ENCODE measurements at places on chromosomes 12 and 14.

DNA sequence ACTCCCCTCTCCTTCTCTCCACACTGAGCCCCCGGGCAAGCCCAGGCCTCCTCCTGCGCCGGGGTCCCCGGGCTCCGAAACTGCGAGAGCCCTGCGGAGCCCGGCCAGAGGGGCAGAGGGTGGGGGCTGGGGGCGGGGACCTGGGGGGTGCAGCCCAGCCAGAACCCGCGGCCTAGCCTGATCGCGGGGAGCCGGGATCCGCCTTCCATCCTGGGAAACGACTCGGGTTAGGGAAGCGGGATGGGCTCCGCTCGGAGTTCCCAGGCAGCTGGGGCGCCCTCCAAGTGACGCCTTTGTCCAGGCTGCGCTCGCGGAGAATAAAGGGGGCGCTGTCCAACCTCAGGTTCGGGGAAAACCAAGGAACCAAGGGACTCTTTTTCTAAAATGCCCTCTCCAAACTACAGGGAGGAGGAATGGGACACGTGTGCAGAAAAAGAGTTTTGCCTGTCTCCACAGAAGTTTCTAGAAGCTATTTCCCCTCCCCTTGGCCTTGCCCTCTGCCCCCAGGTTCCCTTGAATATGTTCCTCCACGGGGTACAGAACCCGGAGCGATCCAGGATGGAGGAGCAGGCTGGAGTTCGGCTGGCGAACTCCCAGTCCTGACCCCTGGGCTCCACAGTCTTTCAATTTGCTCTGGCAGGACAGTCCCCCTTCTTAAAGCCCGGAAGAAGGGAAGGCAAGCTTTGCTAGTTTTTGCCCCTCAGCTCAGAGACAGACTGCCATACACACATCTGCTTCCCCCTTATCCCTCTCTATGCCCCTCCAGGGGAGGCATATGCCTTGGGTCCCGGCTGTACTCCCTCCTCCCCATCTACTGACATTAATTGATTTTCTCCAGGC is 13.9 kb downstream of the NKX2-1 start:
- no peak for DNase-seq

DNA sequence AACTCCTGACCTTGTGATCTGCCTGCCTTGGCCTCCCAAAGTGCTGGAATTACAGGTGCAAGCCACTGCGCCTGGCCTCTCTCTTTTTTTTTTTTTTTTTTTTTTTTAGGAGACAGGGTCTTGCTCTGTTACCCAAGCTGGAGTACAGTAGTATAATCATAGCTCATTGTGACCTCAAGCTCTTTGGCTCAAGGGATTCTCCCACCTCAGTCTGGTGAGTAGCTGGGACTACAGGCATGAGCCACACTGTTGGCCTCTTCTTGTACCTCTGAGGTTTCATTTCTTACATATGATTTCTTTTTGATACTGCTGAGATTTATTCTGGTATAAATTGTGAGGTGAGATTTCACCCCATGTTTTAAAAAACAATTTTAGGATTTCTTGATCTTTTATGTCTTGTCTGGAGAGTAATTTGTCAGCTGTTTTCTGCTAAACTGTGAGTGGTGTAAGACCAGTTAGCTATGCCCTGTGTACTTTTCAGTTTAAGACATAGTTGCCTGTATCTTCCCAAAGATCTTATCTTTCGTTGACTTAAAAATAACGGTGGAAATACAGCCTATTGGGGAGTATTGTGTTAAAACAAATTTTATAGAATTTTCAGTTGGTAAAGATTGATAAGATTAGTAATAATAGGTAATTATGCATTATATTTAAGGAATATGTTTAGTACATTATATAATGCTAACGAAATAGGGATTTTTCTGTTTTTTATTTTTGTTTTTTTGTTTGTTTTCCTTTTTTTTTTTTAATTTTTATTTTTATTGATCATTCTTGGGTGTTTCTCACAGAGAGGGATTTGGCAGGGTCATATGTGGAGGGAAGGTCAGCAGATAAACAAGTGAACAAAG is 31.7 kb downstream of the WDR20 start:
- no peak for DNase-seq

- DNase-seq = no peak
These were observed 183.4 kb upstream of the PPFIA2 start for GRCh38 chr12:81942594-81942993.

DNA sequence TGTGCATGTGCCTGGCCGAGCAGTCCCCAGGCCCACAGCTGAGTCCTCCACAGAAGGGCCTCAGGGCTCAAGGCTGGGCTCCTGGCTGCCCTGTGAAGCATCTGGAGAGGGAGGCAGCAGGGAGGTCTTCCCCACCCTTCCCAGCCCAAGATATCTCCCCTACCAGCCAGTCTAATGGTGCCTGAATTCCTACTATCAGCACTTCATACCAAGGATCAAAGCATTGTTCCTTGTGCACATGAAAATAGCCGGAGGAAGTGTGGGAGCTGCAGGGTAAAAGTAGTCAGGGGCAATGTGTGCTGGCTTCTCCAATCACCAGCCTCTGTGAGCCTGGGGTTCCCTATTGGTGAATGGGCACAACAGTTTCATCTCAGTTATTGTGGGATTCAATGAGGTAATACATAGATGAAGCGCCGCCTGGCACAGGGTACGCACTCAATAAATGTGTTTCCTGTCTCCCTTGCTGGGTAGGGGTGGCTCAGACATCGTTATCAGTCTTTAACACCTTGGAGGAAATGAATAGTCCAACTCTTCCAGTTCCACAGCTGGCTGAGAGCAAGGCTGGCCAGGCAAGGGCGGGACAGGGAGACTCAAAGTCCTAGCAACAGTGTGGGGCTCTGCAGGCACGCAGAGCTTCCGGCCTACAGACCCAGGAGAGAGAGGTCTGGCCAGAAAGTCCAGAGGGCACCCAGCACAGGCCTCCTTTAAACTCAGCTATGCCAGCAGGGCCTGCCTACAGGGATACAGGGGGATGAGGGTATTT is 39.1 kb upstream of the PNMA1 start:
- DNase-seq = no peak

GRCh38 chr14:64208981-64209380 is 85.2 kb downstream of the ESR2 start:
- DNase-seq = no peak

GRCh38 chr12:57611108-57611826 is at the start of gene ARHGEF25:
TSS of gene ARHGEF25 (plus strand) at chr12:57611435. CDS start at chr12:57611895, 460 bp downstream.
- DNase-seq = peak; percentile 70

- DNase-seq = peak; percentile 10
These were observed 96.5 kb upstream of the DAAM1 start for GRCh38 chr14:59091976-59092375.

DNA sequence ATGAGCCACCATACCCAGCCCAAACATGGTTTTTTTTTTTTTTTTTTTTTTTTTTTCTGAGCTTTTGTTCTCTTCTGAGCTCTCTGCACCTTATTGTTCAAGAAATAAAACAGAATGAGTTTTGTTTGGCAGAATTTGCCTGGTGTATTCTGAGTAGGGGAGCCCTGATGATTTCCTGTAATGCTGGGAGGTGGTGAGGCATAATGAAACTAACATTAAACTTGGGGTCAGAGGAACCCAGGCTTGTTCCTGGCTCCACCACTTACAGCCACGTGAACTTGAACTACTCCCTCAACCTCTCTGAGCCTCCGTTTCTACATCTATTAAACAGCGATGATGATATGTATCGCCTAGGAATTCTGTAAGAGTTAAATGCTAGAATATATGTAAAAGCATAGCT is 276.3 kb upstream of the CRY1 start:
- DNase-seq = no peak

- DNase-seq = no peak
These were observed 252.6 kb downstream of the FOXN3 start for GRCh38 chr14:89164168-89165073.

DNA sequence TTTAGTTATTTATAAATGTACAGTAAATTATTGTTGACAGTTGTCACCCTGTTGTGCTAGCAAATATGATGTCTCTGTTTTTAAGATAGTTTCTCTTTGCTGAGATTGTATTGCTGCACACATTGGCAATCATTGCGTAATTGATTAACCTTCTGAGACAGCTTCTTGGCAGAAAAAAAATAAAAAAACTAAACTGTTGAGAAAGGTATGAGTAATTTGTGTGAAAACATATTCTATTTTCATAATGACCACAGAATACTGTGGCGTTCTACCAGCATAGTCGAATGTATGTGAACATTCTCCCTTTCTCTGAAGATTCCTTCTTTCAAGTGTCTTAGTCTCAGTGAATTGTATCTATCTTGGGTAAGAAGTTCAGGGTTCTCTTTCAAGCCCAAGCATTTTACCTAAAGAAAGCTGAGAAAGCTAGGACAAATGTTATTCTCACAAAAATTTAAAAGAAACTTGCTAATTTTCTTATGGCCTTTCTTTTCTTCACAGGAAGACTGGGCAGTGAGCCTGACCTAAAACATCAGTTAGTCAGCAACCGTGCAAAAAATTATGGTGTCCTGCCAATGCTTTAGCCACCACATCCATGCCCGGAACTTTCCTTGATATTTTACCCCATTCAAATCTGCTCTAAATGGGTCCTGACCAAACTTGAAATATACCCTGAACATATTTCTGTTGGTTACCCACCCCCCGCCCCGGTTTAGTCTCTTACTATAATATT is 69.0 kb upstream of the REP15 start:
- DNase-seq = no peak

GRCh38 chr12:66196806-66197205 is 7.8 kb downstream of the IRAK3 start:
- DNase-seq = no peak

DNA sequence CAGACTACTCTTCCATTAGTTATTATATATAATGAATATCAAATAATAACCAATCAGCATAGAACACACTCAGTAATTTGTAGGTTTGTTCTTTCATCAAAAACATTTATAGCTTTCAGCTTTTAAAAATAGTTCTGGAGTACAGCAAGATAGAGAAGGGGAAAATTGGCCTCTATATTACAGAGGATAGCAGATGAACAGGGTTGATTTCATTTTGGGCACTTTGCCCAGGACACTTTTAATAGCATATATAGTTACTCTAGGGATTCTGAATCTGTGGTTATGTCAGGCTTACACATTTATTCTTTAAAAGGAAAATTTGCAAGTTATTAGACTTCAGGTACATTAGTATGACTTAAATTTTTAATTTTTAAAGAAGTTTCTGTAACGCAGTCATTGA is 52.6 kb downstream of the IFT81 start:
- peak; percentile 69 for DNase-seq

DNA sequence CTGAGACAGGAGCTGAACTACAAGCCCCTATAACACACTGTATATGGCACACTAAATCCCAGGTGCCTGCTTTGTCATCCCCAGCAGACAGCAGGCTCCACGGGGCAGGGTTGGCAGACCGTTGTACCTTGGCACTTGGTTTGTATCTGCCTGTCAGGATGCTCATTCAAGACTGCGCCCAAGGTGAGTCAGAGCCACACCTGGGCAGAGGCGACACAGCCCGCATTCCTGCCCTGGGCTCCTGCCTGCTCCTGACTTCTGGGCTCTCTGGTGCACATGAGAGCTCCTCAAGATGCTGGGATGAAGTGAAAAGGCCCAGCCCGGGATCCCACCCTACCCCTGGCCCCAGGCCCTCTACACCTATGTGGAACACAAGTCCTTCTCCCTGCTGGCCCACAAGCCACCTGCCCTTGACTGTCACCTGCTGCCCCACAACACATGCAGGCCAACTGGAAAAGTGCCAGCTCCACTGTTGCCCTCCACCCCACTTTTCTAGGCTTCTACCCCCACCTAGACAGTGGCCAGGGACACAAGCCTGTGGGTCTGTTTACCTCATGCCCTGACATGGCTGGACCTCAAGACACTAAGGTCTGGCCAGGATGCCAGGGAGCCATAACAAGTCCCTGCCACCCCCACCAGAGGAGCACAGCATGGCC is 30.8 kb upstream of the PNMA1 start:
- DNase-seq = no peak

GRCh38 chr14:50003213-50004021 is 110.5 kb downstream of the ARF6 start:
- DNase-seq = no peak

DNA sequence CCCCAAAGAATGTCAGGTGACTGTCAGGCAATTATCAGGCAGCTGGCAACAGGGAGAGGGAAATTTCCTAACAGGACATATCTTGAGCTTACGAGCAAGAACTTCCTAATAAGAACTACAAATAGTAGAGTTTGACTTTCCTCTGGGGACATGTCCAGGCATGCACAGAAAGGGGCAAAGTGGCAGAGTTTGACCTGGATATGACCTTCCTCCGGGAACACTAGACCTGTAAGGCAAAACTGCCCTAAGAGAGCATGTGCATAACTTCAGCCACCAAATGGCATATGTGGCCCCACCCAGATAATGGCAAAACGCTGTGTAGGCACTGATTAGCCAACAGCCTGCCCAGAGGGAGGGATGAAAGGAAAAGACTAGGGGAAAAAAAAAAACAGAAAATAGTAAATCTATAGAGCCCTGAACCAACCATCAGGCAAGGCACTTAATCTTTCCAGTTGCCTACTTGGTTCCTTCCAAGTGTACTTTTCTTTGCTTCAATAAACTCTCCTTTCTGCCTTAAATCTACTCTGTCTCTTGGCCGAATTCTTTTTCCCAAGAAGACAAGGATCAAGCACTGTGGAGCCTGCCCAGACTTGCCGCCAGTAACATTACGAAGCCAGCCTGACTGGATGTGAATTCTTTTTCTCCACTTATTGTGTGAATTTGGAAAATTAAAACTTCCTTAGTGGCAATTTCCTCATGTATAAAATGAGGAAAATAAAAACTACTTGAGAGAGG is 164.1 kb downstream of the SPTSSA start:
- peak; percentile 38 for DNase-seq

DNA sequence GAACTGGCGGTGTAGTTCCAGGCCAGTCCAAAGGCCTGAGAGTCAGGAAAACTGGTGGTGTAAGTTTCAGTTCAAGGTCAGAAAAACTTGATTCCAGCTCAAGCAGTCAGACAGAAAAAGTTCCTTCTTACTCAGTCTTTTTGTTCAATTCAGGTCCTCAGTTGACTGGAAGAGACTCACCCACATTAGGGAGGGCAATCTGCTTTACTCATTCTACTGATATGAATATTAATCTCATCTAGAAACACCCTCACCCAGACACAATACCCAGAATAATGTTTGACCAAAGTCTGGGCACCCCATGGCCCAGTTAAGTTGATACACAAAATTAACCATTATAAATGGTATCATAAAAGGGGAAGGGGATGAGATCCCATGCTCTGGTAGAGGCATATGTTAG is 50.1 kb upstream of the LTA4H start:
- no peak for DNase-seq

DNA sequence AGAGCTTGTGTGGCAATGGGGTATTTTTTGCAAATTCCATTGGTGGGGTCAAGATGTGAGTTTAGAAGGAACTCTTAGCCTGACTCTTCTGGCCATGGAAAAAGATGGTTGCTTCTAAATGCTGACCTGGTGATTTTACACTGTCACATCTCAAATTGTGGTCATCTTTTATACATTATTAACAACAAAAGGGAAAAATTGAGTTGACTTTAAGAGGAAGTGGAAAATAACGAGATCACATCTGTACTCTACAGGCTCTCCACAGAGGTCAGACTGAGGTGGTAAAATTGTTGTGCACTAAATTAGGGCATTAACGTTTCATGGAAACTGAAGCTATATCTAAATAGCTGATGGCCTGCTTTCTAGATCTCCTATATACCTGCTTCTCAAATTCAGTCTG is 44.7 kb downstream of the PTPN11 start:
- no peak for DNase-seq
